ENCODE measurements at places on chromosomes 4 and X.
A peak's percentile ranks its signal among the peaks of the same experiment; 100 is the strongest.

- no peak for DNase-seq
Measured at GRCh38 chr4:109947918-109948317, 35.2 kb downstream of the EGF start.

DNA sequence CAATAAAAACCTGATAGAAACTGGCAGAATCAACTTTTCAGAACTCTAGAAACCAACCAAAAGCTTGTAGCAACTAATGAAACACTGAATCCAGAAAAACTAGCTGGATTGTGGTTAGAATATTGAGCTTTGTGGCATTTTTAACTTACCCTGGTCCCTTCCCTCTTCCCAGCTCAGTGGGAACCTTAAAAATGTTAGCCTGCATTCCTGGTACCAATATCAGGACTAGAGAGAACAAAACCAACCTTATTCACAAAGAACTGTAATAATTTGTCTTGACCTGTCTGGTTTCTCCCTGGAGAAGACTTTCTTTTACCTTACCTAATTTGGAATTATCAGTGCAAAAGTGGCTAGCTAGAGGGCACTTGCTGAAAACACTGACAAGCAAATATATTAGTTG lies 21.2 kb downstream of the SH3D19 start:
- no peak for DNase-seq

DNA sequence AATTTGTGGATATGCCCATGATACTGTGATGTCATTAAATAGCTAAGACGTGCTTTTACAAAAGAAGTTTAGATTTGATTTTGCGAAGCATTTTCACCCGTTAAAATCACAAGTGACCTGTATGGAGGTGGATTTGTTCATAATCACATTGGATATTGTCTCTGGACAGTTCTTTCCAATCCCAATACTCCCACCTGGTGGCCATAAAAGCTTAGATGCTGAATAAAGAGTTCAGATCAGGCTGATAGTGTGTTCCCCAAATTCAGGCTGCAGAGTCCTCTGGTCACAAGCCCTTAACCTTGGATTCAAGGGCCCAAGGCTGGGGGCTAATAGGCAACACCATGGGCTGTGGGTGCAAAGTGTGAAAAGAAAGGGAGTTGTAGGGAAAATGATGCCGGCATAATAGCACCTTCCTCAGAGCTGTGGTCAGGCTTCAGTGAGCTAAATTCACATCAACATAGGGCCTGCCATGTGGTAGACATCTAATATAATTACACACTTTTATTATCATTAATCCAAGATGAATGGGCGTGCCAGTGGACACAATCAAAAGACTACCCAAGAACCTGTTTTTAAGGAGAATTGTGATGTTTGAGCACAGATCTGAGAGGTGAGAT lies 28.1 kb downstream of the SMIM43 start:
- DNase-seq = no peak

GRCh38 chr4:142356118-142356759 lies 489.9 kb downstream of the INPP4B start:
- DNase-seq = no peak

GRCh38 chr4:113445286-113445685 lies 316.3 kb downstream of the CAMK2D start:
- DNase-seq = no peak

GRCh38 chr4:175824076-175824475 lies 12.0 kb upstream of the GPM6A start:
- no peak for DNase-seq

GRCh38 chrX:71164071-71164470 lies 19.4 kb downstream of the NLGN3 start:
- DNase-seq = no peak

DNA sequence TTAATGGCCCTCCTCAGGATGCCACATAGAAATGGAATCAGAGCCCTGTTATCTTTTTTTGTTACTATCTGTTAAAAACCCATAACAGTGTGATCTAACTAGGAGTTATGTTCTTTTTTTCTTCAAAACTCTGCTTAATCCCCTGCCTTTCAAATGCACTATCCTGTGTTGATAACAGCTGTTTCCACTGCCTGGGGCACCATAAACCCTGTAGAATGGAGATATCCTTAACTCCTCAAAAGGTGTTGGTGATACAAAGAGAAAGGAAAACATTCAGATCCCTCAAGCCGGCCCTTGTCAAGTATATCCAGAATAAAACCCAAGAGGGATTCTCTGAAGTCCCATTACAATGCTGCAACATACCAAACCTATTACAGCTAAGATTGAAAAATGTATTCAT lies 108.6 kb downstream of the ACTRT1 start:
- DNase-seq = no peak

- no peak for DNase-seq
Measured at GRCh38 chr4:116386856-116387255, 698.5 kb downstream of the TRAM1L1 start.

- DNase-seq = no peak
Measured at GRCh38 chr4:2457481-2458295, 11.2 kb upstream of the RNF4 start.

- no peak for DNase-seq
Measured at GRCh38 chr4:22653752-22654151, 39.0 kb upstream of the GBA3 start.

GRCh38 chr4:5489260-5489659 lies 219.1 kb downstream of the EVC2 start:
- DNase-seq = no peak

DNA sequence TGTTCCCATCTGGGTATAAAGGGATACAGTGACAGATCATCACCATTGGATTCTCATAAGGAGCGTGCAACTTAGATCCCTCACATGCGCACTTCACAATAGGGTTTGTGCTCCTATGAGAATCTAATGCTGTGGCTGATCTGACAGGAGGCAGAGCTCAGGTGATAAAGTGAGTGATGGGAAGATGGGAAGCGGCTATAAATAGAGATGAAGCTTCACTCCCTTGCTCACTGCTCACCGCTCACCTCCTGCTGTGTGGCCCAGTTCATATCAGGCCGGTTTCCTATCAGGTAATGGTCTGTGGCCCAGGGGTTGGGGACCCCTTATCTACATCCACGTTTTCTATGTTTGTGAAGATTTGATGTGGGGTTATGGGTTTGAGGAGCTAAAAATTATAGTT lies 43.7 kb downstream of the FAT4 start:
- no peak for DNase-seq

GRCh38 chrX:46757052-46757451 lies 1.9 kb downstream of the SLC9A7 start:
- no peak for DNase-seq

DNA sequence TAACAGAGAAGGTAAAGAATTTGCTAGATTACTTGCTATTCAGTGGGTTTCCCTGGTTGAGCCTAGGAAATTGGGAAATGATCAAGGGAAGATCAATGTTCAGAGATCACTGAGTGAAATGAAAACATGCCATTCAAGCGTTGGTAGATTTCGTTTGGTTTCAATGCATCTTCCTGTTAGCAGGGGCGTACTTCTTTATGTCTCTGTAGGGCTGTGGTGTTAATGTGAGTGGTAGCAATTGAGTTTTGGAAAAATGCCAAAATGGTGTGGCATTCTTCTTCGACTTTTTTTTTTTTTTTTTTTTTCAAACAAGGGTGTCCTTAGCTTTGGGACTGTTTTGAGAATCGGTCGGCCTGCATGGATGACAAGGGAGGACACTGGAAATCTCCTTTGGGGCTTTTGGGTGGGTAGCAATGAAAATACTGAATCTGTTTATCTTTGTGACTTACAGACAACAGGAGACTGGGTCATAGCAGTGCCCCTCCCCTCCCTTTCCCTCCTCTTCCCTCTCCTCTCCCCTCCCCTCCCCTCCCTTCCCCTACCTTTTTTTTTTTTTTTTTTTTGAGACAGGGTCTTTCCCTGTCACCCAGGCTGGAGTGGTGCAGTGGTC lies 50.4 kb downstream of the SPRY1 start:
- no peak for DNase-seq

- DNase-seq = no peak
Measured at GRCh38 chrX:25034889-25035288, 19.1 kb upstream of the ARX start.

- DNase-seq = no peak
Measured at GRCh38 chrX:80602036-80602860, 182.0 kb downstream of the TENT5D start.

GRCh38 chr4:1045595-1046201 lies 34.3 kb downstream of the FGFRL1 start:
- no peak for DNase-seq

DNA sequence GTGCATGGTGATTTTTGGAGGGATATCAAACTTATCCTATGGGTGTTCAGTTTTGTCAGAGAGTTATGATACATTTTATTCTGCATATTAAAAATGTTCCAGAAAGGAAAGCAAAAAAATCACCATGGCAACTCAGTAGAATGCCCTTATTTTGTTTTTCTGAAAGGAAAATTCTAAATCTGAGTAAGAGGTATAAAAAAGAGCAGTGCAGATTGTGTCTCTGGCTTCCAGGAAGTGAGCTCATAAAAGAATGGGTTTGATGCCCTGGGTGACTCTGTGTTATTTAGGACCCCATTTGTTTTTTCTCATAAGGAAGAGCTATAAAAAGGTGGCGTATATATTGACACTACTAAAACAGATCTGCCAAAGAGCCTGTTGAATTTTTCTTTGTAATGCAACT lies 128.8 kb downstream of the UCHL1 start:
- no peak for DNase-seq

DNA sequence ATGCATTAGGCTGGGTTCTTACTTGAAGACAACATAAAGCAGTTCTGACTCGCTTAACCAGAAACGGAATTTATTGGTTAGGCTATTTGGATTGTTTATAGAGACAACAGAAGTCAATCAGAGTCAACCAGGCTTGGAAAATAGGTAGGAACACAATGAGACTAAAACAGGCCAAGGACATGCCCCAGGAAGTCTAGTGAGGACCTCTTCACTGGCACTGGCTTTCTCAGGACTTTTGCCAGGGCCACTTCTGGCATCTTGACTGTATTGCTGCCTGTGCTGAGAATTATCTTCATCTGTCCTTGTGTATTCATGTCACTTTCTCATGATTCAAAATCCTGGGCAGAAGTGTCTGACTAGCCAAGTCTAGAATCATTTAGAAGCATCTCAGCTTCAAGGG lies 19.6 kb downstream of the PGAM4 start:
- no peak for DNase-seq

- DNase-seq = no peak
Measured at GRCh38 chr4:7193030-7193958, 956 bp downstream of the SORCS2 start.

GRCh38 chr4:101418466-101418865 lies 71.1 kb upstream of the PPP3CA start:
- no peak for DNase-seq

GRCh38 chr4:97938141-97938540 lies 205.1 kb downstream of the STPG2 start:
- DNase-seq = no peak

- peak; percentile 30 for DNase-seq
Measured at GRCh38 chr4:54941994-54942552, 183.3 kb downstream of the KDR start.

DNA sequence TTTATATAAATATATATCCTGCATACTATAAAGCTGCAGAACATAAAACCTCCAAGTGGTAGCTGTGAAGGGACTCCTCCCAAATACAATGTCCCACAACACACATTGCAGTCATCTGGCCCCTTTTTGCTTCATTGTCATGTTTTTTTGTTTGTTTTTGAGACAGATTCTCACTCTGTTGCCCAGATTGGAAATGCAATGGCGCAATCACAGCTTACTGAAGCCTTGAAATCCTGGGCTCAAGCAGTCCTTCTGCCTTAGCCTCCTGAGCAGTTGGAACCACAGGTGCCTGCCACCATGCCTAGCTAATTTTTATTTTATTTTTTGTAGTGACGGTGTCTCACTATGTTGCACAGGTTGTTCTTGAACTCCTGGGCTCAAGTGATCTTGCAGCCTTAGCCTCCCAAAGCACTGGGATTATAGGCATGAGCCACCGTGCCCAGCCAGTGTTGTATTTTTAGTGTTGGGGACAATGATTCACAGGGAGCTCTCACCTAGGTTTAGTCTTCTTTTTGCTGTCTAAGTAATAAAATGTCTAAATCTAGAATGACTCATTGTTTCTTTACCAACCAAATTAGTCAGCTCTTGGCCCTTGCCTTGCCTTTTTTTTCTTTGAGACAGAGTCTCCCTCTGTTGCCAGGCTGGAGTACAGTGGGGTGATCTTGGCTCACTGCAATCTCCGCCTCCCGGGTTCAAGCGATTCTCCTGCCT lies 24.0 kb upstream of the XIAP start:
- DNase-seq = no peak

DNA sequence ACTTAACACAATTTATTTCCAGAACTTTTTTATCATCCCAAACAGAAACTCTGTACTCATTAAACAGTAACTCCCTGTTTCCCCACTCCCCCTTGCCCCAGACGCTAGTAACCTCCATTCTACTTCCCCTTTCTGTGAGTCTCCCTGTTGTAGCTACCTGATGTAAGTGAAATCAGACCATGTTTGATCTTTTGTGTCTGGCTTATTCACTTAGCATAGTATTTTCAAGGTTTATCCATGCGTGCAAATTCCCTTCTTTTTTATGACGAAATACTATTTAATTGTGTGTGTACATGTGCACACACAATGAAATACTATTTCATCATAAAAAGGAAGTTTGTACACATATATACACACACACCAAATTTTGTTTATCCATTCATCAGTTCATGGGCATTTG lies 5.2 kb downstream of the PKD2 start:
- no peak for DNase-seq

GRCh38 chr4:7803992-7804755 lies 135.5 kb downstream of the AFAP1 start:
- peak; percentile 70 for DNase-seq

GRCh38 chrX:48919947-48920717 lies 1.3 kb upstream of the PIM2 start:
- peak; percentile 62 for DNase-seq

DNA sequence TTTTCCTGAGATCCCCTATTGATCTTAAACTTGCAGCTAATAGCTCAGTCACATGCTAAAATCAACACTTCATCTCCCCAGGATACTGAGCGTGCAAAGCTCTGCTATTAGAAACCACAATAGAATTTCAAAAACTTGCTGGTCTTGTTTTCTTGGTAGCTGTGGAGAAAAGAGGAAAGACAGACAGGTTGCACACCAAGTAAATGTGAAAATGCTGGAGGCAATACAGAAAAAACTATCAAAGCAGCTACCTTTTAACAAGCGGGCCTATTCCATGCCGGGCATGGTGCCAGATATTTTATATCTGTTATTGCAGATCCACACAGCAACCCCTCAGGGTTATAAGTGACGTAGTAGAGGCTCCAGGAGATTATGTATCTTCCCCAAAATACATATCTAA lies 171.9 kb downstream of the DCTD start:
- no peak for DNase-seq

DNA sequence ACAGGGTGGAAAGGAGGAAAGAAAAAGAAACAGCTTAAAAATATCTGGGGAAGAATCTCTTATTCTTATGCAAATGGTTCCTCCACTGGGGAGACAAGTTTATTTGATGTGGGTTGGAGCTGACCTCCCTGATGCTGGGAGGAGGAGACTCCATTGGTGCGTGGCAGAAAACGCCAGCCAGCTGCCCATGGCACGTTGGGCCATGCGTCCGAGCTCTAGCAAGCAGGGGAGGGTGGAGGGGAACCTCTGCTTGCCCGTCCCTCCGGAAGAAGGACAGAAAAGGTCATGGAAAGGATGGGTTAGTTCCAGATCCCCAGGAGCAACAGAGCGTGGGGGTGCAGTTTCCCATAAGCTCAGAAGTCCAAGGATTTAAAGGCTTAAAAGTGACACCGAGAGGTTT lies 210.4 kb downstream of the KLHL4 start:
- DNase-seq = no peak
